Stimulated activated CD4-positive, alpha-beta T cell treated with anti-CD3 and anti-CD28 coated beads, TNF-alpha, amount 100 ng/mL, for 1 hour (primary cell): ENCODE measurements at places on chromosomes 1 and 21.

DNA sequence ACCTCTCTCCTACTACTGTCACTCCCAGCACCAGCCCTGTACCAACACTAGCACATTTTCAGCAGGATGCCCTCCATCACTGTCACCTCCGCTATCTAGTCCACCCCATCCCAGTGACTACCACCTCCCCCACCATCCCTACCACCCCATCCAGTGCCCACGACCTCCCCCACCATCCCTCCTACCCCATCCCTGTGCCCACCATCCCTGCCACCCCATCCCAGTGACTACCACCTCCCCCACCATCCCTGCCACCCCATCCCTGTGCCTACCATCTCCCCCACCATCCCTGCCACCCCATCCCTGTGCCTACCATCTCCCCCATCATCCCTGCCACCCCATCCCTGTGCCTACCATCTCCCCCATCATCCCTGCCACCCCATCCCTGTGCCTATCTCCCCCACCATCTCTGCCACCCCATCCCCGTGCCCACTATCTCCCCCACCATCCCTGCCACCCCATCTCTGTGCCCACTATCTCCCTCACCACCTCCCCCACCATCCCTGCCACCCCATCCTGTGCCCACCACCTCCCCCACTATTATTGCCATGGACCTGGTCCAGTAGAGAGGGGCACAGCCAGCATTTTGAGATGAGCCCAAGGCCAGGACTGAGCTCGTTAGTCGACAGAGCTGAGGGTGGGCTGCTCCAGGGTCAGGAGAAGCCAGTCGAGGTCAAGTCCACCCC lies 45.7 kb downstream of the DISP3 start:
- DNase-seq: no peak

GRCh38 chr1:37123276-37124115 lies 89.2 kb upstream of the GRIK3 start:
- no peak for DNase-seq

DNA sequence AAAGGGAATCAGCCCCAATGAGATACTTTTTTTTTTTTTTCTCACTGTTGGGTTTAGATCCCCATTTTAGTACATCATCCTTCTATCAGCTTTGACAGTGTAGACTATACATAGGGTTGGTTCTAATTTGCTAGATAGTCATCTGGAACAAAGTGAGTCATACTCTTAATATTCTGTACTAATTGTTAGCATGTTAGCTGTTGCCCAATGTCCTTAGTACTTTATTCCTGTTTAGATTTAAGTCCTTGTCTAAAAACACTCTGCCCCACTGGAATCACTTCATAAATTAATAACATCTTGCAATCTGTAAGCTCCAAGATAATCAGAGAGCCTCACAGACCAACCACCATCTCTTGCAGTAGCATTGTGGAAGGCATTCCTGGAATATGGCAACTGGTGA lies 209.8 kb upstream of the KIAA0040 start:
- no peak for DNase-seq

- DNase-seq: no peak
Observed at GRCh38 chr1:194055536-194055935, 869.1 kb upstream of the B3GALT2 start.

- DNase-seq: no peak
Observed at GRCh38 chr1:27406362-27406680, 13.9 kb downstream of the GPR3 start.

- no peak for DNase-seq
Observed at GRCh38 chr1:94855307-94855700, 35.1 kb downstream of the SLC44A3 start.

DNA sequence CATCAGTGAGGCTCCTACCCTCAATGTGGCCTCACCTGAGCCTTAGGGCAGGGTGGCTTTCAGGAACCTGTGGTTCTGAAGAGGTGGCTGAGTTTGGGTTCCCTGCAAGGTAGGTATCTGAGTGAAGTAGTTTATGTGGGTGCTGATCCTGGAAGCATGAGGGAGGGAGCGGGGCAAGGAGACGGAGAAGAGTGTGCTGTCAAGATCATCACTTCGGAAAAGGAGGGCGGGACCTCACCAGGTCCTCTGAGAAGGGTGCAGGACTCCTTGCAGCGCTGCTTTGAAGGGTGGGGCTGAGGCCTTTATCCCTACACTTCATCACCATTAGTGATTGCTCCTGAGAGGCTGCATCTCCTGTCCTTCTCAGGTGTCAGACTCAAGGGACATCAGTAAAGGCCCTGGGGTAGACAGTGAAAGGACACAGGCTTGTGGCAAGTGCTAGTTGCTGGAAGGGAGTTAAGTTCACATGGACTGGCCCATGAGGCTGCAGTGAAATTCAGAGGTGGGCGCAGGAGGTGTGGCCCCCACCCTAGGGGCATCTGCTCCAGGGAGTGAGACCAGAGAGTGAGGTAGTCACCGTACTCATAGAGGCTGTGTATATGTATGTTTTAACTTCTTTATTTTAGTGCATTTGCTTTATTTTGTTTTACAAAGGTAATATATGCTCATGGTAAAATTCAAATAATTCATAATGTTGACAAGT lies 57.3 kb upstream of the GALNT2 start:
- no peak for DNase-seq

DNA sequence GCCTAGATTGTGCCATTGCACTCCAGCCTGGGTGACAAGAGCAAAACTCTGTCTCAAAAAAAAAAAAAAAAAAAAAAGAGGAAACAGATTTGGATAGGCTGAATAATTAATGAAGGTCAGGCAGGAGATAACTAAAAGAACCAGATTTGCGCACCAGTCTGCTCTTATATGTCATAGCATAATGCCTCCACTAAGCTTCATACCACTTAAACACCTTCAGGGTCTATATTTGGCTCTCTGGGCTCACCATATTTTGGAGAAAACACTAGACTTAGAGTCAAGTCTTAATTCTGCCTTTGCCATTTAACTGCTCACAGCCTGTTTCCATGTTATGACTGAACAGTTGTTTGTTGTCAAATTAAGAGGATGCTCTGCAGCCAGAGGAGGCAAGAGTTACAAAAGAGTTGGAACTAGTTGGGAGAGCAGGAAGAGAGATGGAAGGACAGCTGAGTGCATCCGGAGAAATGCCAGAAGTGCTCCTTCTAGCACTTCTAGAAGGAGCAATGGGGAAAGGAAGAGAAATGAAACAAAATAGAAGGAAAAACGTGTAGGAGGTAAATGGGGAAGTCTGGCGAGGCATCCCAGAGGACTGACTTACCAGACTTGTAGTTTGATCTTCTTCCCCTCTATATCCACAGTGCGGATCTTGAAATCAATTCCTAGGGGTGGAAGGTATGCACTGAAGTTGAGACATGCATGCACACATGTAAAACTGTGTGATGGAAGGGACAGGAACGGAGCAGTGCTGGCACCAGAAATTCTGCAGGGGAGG lies 1.8 kb downstream of the RAB13 start:
- no peak for DNase-seq

DNA sequence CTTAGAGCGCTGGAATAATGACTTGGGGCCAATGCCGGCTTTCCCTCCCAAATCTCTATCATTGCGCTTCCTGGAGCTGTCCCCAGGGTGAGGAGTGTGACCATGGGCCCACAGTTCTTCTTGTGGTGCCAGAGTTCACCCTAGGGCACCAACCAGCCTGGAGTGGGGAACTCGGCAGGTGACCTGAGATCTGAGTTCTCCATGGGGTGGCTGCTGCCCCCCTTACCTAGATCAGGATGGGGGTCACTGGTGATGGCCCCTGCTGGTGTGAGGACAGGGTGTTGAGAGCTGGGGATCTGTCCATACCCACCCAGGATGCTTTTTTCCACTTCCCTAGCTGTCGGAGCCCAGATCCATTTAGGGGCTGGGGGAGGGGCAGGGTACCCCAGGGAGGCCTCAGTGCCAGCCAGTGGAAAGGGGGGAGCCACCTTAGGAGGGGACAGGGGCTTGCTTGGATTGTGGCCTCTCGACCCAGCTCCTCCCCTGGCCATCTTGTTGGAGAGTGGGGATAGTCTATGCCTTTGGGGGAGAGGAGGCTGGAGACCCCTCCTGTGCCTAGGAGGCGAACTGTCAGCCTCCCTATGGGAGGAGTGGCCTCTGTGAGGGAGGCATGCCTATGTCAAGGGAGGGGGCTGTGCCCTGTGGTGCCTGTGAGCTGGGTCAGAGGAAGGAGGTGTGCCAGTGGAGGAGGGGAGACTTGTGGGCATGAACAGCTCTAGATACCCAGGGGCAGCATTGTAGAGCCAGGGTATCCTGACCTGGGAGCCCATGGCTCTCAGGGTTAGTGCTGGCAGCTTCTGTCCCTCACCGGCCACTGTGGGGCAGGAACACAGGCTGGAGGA lies 1.7 kb downstream of the FOXO6 start:
- no peak for DNase-seq
